HuH-7.5 (cell line): ENCODE measurements at places on chromosomes 1 and 21.

GRCh38 chr1:204219971-204220616, 6.3 kb upstream of the GOLT1A start:
- no peak for DNase-seq

- no peak for DNase-seq
Observed at GRCh38 chr1:92859400-92860039, 27.7 kb downstream of the RPL5 start.

GRCh38 chr1:54487571-54488050, 60.4 kb upstream of the ACOT11 start:
- no peak for DNase-seq

GRCh38 chr1:223425550-223425949, 32.3 kb downstream of the CCDC185 start:
- no peak for DNase-seq

DNA sequence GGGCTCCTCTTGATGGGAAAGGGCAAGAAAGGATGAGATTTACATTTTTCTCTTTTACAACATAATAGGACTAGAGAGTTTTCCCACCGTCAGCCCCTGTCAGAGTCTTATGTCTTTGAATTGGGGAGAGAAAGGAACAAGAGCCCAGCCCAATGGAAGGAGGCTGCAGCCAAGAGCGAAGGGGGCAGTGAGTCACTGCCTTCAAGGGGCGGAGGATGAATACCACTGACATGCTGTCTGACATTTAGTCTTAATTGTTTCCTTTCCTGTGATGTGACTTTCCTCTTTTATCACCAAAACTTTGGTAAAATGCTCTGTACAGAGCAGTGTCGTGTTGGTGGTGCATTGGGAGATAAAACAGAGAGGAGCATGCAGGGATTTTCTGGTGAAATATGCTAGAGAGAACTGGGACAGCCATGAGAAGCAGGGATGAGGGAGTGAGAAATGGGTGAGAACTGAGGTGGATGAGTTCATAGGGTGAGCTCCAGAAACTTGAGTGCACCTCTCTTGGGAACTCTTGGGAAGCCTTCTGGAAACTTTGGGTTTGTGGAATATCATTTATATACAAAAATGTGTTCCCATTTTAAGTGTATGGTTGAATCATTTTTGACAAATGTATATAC, 179.9 kb upstream of the FGGY start:
- no peak for DNase-seq

DNA sequence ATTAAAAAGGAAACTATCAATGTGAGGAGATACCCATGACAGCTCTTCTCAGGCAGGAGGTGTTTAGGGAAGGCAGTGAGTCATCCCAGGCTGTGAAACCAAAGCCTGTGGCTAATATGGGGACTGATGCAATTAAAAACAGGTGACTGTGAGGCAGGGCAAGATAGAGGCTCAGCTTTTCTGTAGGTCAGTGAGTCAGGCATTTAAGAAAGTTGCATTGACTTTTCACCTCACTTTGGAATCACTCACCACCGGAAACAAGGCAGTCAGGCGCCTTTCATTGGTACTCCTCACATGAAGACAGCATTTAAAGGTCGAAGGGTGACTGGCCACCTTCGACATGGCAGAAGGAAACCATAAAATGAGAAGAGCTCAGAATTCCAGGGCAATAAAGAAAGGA, 54.5 kb downstream of the PAPPA2 start:
- no peak for DNase-seq

DNA sequence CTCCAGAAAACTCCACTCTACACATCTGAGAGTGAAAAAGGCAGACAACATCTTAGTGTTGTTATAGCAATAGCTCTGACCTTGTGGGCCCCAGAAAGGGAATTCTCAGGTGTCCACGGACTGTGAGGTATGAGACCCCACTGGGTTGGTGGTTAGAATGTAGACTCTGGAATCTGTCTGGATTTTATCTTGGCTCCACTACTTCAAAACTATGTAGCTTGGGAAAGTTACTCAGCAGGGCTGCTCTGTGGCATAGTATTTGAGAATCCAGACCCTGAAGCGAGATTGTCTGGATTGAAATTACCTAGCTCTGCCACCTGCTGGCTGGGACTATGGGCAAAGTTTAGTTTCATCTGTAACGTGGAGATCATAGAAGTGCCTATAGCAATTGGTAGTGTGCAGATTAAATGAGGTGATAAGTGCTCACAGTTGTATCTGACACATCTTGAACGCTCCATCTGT, 25.8 kb downstream of the PRDM2 start:
- no peak for DNase-seq

DNA sequence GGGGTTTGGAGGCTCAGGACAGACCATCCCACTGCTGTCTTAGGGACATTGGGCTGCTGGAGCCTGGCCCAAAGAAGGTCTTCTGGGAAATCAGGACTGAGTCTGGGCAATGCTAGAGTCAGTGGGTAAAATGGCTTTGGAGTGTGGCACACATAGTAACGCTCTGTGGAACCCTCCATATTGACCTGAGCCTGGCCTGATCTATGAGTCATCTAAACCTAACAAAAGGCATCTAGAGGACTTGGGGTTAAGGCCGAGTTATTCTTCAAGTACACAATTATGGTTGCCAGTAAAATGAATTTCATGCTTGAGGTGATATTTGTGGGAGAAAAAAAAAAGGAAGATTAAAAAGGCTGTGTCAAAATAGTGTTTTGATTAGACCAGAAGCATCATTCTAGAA, 77.7 kb downstream of the ST6GALNAC5 start:
- DNase-seq: no peak

- no peak for DNase-seq
Observed at GRCh38 chr21:17540530-17540929, 27.7 kb downstream of the CXADR start.

GRCh38 chr21:42654179-42654912, 925 bp downstream of the PDE9A start:
- peak; percentile 78 for DNase-seq

- no peak for DNase-seq
Observed at GRCh38 chr1:236951672-236952071, 52.6 kb downstream of the MT1HL1 start.

DNA sequence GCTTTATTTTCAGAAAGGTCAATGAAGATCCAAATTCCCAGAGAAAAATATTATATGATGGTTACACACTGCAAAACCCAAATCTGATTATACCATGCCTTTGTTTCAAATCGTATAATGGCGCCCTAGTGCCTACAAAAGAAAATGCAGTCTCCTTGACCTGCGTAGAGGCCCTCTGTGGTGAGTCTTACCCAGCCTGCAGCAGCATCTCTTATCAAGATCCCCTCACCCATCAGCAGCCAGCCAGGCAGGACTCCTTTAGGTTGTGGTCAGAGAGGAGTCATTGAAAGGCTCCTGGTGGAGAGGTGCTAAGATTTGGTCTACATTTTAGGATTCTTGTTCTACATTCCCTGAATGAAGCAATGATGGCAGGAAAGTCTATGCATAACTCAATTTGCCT, 23.7 kb upstream of the DAB1 start:
- no peak for DNase-seq

DNA sequence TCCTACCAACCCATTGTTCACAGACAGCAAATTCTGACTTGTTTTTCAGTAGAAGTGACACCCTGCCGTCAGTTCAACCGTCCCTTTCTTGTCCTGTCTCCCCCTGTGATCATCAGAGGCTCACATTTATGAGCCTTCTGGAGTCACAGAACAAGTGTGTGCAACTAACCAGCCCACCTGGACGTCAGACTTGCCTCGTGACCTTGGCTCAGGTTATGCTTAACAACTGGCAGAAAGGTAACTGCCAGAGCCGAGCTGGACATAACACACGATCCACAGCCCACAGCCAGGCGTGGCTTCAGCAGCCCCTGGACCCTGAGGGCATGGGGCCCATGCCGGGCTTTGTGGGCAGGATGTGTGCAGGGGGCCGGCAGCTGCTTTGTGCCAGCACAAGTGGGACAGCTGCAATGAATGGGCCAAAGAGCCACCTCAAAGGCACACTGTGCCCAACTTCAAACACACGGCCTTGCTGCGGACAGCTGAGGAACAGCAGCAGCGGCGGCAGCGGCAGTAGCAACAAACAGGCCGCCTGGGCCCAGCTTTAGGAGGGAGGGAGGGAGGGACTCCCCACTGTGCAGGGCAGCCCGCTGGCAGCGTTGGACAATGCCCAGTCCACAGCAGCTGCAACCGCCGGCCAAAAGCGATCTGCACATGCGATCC, 103.9 kb downstream of the ZBTB18 start:
- no peak for DNase-seq
